ENCODE measurements at places on chromosomes 5 and 9. TPM values are rescaled to one million over a fixed set of nuclear protein-coding genes. Genes with fewer than 3 reads are reported as not detected.

The ADGRD2 gene
- not detected for total RNA-seq

The SLIT3 gene
- 108 TPM for total RNA-seq

The TAF11L5 gene
- total RNA-seq = not detected

The MGAT1 gene
- total RNA-seq = 180 TPM

The ENTREP1 gene
- total RNA-seq = 2.8 TPM

GRCh38 chr5:151318850-151319732 lies 15.5 kb upstream of the SLC36A3 start:
- peak; percentile 53 for DNase-seq

GRCh38 chr5:64876203-64876602 lies 107.5 kb downstream of the CWC27 start:
- DNase-seq = no peak

- DNase-seq = no peak
These were observed 27.3 kb downstream of the EXD3 start for GRCh38 chr9:137395666-137396010.

DNA sequence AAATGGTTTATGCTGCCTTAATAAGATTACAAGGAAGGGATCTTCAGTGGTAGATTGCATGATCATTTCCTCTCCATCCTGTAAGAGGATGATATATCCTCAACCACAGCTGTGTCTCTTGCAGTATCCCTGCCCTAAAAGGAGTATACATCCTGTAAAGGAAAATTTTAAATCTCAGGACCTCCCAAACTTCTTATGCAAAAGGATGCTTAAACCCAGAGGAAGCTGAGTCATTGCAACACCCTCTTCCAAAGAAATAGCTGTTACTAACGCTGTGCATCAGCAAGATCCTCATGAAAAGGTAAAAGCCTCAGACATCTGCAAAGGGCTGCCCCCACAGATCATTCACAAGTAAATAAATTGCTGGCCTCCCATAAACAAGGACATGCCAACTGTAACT lies 599.0 kb downstream of the PRELID2 start:
- DNase-seq = no peak

DNA sequence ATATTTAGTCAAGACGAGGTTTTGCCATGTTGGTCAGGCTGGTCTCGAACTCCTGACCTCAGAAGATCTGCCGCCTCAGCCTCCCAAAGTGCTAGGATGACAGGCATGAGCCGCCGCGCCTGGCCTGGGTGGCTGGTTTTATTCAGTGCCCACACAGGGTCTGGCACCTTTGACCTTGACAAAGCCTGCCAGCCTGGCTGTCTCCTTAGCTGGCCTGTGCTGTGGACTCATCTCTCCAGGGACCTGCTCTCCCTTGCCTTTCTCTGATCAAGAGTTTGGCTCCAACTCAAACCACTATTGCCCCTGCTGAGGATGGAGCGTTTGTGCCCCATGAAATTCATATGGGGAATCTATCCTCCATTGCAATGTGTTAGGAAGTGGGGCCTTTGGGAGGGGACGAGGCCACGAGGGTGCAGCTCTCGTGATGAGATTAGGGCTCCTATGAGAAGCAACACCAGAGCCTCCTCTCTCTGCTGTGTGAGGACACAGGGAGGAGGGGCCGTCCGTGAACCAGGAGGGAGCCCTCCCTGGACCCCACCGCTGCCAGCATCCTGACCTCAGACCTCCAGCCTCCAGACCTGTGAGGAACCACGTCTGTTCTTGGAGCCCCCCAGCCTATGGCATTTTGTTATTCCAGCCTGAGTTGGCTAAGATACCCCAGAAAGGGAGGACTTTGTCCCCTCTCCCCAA lies 45.0 kb downstream of the MRPL36 start:
- DNase-seq = peak; percentile 58

- DNase-seq = no peak
These were observed 126.9 kb downstream of the PALM2AKAP2 start for GRCh38 chr9:109906766-109907382.

DNA sequence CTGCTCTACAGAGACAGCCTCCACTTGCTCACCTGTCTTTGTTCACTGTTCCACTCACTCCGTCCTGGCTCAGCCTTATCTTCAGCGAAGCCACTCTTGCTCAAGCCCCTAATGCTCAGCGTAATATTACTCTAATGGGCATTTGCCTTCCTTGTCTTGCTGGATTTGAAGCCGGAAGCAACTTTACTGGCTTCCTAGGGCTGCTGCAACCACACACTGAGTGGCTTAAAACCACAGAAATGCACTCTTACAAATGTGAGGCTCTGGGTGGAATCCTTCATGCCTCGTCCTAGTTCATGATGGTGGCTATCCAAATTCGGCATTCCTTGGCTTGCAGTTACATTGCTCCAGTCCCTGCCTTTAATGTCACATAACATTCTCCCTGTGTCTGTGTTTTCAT lies 85.5 kb upstream of the MARCHF11 start:
- DNase-seq = no peak

DNA sequence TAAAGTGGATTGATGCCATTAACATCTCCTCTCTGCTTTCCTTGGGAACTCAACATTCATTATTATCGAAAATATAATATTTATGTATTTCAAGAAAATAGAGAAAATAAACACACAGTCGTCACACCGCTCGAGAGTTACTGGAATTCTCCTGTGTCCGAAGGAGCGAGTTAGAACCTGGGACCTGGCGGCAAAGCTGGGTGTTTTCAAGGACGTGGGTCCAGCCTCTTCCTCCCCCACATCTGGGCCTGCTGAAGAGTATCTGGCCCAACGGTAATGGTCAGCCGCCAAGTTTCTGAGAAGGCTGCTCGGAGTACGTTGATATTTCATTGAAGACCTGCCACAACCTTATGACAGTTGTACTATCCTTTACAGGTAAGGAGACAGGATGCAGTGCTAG lies 47.9 kb downstream of the IRX2 start:
- DNase-seq = no peak

DNA sequence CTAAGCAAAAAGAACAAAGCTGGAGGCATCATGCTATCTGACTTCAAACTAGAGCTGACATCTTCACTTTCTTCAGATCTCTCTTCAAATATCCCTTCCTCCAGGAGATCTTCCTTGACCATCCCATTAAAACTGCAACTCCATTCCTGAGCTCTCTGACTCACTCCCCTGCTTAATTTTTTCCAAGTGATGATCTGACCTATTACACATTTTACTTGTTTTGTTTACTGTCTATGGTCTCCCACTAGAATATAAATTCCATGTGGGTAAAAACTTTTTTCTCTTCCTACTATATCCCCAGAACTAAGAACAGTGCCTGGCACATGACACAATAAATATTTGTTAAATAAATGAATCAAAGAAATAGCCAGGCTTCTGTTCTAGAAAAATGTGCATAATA lies 87.5 kb downstream of the SLIT3 start:
- no peak for DNase-seq

DNA sequence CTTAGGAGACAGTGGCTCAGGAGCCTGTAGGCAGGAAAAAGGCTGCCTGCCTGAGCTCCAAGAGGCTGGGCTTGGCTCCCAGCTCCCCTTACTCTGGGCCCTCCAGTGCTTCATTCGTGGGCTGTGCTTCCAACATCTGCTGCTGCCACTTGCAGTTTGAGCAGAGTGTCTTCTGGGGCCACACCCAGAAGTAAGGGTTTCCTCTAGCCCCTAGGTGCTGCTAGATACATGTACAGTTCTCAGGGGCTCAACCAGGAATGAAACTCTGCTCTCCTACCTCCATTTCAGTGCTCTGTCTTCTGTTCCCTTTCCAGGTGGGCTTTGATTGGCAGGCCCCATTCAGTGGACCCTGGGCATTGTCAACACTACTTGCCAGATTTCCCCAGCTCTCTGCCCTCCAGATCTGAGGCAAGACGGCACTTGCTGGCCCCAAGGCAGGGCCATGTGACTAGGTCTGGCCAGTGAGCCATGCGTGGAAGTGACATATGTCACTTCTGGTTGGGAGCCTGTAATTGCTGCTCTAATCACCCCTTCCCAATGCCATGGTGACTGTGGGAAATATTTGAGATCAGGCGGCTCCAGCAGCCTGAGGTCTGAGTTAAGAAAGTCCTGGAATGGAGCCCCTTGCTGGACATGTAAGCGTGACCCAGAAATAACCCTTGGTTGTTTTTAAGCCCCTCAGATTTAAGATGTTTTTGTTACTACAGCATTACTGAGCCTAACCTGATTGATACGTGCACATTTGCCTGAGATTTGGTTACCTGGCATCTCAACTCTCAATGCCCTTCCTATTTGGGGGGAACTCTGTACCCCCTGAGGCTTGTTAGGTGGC lies 9.4 kb upstream of the BOD1 start:
- DNase-seq = no peak

DNA sequence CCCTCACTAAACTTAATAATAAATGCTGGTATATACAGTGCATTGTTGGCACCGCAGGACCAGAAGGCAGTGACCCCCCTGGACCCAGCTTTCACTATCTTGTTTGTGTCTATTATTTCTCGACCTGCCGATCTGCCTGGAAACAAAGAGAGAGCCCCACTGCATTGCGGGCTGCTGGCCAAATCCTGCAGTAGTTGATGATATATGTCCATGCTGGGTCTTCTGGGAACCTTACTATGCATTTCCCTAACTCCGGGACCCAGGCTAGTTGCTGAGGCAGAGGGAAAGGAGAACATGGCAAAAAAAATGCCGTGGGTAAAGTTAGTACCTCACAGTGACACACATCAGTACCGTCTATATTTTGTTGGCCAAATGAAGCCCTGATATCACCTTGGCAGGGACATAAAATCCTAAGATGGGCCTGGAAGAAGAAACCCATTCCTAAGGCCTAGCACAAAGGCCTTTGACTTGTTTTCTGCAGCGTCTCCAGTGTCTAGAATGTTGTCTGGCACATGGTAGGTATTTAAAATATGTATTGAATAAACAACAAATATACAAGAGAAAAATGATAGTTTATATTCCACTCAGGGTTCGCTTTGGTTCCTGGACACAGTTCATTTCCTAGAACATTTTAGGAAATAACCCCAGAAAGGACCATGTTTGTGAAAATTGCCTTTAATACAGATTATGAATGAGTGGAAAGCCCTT lies 46.1 kb downstream of the NMUR2 start:
- no peak for DNase-seq

DNA sequence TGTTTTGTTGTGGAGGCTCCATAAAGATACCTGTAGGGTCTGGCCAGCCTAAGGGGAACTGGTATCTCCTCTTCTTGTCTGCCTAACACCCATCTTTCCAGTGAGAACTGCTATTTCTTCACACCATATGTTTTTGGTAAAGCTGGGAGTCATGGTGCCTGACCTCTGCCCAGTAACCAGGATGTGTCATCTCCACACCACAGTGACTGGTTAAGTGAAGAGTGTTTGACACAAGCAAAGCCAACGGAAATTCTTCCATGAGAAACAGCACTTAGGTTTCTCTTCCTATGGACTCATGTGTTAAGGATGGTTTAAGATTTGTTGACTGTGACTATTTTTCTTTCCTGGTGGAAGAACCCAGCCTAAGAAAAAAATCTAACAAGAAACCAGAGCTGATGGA lies 111.5 kb downstream of the HTR4 start:
- no peak for DNase-seq

- no peak for DNase-seq
These were observed 2.2 kb downstream of the DCP2 start for GRCh38 chr5:112978836-112979235.

GRCh38 chr9:20219437-20219836 lies 402.9 kb downstream of the MLLT3 start:
- no peak for DNase-seq

GRCh38 chr9:91177661-91178280 lies 183.9 kb downstream of the AUH start:
- no peak for DNase-seq

GRCh38 chr5:9625286-9625685 lies 4.9 kb downstream of the TAS2R1 start:
- no peak for DNase-seq

DNA sequence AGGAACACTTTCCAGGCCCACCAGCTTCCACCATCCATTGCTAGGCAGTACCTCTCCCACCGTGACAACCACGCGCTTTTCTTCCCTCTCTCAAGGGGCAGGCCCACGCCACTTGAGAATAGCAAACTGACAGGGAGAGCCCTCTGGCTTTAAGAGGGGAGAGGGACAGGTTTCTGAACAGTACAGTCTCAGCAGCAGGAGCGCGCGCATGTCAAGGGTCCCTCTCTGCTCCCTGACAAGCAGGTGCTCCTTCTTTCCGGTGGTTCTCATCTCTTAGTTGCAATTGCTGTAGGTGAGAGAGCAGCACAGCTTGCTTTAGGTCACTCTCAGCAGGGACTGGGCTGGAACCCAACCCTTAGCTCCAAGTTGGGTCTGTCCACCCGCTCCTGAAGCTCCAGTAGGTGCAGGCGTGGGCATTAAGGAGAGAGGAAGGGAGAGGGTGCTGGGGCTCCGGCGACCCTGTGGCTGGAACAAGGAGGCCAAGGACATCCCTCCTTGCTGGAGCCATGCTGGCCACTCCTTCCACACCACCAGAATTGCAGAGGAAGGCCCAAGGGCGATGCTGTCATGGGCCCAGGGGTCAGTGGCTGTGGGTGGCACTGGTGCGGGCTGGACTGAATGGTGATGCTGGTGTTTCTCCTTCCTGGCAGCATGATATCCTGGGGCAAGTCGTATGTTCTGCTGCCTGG lies 9.0 kb upstream of the PHF2 start:
- no peak for DNase-seq

GRCh38 chr9:1046639-1047572 lies 3.3 kb upstream of the DMRT2 start:
- no peak for DNase-seq

DNA sequence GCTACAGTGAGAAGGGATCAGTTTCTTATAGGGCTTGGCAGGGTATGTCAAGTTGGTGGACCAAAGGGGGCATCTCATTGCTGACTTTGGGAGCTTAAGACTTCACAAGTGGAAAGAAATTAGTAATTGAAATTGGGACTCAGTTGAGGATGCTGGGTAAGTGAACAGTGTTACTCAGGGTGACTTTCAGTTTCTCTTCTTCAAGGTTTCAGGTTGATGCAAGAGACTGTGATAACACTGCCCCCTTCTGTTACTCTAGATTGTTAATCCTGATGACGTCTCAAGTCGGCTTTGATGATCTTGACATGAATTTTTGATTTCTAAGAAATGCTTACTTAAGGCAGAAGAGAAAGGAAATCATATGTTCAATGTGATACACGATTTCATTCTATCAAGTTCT lies 21.3 kb downstream of the KCTD16 start:
- DNase-seq = no peak

DNA sequence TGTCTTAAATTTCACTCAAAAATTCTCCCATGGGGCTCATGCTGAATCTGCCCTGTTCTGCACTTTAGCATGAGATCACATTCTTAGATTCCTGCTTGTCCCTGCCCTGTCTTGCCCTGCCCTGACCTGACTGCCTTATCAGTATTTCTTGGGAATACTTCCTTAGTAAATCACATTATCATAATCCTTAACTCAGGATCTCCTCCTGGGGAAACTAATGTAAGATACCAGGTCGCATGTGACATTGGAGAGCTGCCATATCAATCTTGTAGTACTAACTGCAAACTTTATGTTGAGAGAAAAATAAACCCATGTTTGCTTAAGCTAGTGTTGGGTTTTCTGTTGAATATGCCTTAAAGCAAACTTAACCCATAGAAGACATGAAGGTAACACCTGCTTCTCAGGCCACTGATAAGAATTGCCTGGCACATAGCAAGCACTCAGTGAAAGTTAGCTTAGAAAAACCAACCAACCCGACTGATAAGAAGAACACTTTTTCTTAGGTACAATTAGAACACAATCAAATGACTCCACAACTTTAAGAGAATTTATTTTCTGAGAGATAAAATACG lies 53.3 kb downstream of the IL33 start:
- DNase-seq = no peak
